ENCODE measurements at places on chromosomes 4 and X.

DNA sequence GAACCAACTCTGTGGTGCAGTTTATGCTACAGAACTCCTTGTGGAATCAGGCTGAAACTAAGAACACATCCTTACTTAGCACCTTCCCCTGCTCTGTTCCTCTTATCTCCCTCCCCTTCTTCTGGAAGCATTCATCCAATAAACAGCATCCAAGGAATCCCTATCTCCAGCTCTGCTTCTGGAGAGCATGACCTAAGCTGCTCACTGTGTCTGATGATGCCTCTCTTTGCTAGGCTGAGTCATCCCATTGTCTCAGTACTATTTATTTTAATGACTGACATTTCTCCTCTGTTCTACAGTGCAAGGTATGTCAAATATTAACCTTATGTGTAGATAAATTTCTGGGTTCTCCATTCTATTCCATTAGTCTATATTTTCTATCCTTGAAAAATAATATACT lies 71.2 kb downstream of the BEND2 start:
- DNase-seq, result no peak

- DNase-seq, result no peak
These were observed 8.4 kb upstream of the MEPE start for GRCh38 chr4:87824352-87824751.

GRCh38 chr4:148067301-148067916 lies 335.5 kb downstream of the ARHGAP10 start:
- DNase-seq, result peak; percentile 30

DNA sequence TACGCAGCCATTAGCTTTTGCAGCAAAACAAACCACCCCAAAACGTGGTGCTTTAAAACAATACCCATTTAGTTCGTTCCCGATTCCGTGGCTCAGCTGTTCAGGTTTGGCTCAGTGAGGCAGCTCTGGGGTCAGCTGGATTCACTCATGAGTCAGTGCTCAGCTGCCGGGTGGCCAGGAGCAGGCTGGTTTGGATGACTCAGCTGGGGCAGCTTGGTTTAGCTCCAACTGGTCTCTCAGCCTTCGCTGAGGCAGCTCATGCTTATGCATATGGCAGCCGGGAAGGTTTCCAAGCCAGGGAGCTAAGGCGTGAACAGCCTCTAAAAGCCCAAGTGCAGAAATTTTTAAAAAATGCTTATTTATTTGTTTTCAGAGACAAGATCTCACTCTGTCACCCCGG lies 13.3 kb upstream of the CD99 start:
- no peak for DNase-seq

DNA sequence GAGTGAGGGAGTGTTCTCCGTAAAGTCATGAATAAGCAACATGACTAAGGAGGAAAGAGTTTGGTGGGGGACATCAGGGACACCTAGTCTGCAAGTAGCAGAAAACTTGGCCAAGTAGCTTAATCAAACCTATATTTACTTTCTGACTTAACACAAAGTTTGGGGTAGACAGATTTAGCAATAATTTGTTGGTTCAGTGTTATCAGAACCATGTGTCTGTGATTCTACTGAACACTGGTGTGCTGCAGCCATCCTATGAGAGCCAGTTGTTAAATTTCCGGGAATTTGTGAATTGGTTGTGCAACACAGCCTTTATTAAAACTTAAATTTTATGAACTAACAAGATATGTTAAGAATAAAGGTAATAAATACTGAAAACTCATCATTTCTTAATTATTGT lies 469.3 kb downstream of the C4orf33 start:
- no peak for DNase-seq

- DNase-seq, result peak; percentile 50
These were observed 3.2 kb upstream of the GRSF1 start for GRCh38 chr4:70842761-70843435.

- DNase-seq, result no peak
These were observed 278.6 kb upstream of the DIPK2B start for GRCh38 chrX:45479196-45479834.

DNA sequence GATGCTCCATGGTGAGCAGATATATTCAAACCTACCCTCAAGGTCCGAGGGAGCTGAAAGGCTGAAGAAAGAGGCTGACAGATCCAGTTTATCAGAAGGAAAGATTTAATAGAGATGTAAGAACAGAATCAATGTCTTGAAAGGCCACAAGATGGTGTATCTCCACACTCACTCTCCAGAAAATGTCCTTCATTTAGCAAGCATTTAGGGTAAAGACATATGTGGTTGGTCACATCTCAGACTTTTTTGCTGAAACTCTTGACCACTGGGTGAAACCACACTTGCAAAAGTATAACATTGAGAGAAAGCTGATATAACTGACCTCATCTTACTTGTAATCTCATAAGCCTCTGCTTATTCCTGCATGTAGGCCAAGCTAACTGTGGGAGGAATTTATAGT lies 745.8 kb upstream of the GALNTL6 start:
- DNase-seq, result no peak

DNA sequence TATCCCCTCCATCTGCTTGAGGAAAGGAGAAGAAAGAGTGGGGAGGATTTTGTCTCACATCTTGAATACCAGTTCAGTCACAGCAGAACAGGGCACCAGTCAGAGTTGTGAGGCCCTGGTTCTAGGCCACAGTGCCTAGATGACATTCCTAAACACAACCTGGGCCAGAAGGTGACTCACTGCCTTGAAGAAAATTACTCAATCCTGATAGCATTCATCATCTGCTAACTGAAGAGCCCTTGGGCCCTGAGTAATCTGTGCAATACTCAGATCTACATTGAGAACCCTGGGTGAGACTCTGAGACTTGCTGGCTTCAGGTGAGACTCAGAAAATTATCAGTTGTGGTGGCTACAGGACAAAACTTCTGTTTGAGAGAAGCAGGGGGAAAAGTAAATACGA lies 20.5 kb upstream of the PRR32 start:
- no peak for DNase-seq

GRCh38 chrX:46202733-46203514 lies 342.3 kb downstream of the ZNF674 start:
- DNase-seq, result no peak

GRCh38 chr4:79848329-79848728 lies 224.7 kb downstream of the ANTXR2 start:
- no peak for DNase-seq

GRCh38 chr4:89486042-89486441 lies 178.4 kb upstream of the GPRIN3 start:
- peak; percentile 10 for DNase-seq

DNA sequence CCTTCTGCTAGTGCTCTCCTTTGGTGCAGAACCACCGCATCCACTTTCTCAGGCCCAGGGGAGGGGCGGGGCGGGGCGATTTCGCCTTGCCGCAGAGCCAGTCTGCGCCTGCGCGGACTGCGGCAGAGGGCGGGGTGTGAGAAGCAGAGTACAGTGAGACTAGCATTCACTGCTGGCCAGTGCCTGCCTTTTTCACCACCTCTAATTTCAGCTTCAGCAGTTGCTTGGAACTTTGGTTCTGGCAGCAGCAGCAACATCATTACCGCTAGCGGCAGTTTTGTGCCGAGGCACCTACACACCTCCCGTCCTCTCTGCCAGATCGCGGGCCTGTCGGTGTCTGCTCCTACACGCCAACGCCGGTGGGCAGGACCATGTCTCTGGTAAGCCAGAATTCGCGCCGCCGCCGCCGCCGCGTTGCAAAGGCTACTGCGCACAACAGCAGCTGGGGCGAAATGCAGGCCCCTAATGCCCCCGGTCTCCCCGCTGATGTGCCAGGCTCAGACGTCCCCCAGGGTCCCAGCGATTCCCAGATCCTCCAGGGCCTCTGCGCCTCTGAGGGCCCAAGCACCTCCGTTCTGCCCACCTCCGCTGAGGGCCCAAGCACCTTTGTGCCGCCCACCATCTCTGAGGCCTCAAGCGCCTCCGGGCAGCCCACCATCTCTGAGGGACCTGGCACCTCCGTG lies at the start of gene MAGEE1:
Gene MAGEE1, plus strand, starts transcription at position 151 of the 683 bp plus-strand sequence. Its CDS starts 221 bp downstream, at position 372.
- DNase-seq, result peak; percentile 79

- DNase-seq, result no peak
These were observed 201.9 kb upstream of the MAMLD1 start for GRCh38 chrX:150161193-150161592.

DNA sequence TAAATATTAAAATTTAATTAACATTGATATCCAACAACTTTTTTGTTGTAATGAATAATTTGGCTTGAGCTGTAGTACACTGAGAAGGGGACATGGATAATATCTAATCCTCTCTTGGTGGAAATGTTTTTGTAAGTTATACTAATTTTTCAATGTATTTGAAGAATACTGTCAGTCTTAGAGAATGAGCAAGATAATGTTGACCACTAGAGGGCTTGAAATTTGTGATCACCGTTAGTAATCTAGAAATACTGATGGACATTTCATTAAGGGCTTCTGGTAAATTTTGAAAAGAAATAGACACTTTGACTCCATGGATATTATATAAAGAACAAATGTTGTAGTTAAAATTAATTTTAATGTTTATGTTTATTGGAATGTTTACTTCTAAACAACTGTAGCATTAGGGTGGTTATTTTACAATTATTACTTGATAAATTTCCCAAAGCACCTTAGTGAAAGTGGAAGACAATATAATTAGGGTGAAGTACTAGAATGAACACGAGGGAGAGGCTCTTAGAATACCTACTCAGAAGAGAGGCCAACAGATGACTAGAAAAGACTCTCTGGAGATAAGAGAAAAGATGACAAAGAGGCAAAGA lies 20.0 kb upstream of the CAMK2D start:
- DNase-seq, result peak; percentile 46

GRCh38 chr4:99383399-99383798 lies 30.9 kb upstream of the ADH1C start:
- no peak for DNase-seq

- no peak for DNase-seq
These were observed 352.1 kb upstream of the GATB start for GRCh38 chr4:152112887-152113286.

- DNase-seq, result no peak
These were observed 991.4 kb downstream of the ARAP2 start for GRCh38 chr4:35252866-35253265.

GRCh38 chr4:183941964-183942363 lies 36.9 kb downstream of the STOX2 start:
- peak; percentile 50 for DNase-seq

GRCh38 chr4:68951078-68951805 lies at the start of gene UGT2A3:
Gene UGT2A3, minus strand, starts transcription at chr4:68951804. Its CDS starts 44 bp downstream, at chr4:68951760.
- no peak for DNase-seq

DNA sequence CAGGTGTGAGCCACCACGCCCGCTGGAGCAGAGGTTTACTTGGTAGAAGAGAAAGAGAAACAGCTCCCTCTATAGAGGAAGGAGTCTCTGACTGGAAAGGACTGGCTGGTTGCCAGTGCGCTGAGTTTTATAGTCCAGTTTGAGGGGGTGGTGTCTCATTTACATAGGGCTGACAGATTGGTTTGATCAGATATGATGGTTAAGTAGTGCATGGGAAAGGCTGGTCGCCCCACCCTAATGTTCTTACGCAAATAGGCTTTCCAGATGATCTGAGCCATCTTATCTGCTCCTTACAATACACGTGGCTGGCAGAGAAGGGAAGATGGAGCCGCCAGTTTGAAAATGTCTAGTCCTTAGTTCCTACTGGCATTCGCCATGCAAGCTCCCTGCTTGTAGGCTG lies 439.5 kb downstream of the NAF1 start:
- peak; percentile 37 for DNase-seq

DNA sequence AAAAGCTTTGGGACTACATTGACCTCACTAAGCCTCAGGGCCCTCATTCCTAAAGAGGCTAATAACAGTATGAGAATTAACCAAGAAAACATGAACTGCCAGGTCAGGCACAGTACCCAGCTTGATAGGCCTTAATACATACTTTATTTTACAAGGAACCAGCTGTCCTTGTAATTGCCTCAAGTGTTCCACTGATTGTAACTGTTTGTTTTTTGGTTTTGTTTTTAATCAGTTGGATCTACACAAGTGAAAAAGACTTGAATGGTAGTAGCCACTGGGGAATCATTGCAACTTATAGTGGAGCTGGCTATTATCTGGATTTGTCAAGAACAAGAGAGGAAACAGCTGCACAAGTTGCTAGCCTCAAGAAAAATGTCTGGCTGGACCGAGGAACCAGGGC lies 35.6 kb downstream of the PKD2 start:
- DNase-seq, result no peak

DNA sequence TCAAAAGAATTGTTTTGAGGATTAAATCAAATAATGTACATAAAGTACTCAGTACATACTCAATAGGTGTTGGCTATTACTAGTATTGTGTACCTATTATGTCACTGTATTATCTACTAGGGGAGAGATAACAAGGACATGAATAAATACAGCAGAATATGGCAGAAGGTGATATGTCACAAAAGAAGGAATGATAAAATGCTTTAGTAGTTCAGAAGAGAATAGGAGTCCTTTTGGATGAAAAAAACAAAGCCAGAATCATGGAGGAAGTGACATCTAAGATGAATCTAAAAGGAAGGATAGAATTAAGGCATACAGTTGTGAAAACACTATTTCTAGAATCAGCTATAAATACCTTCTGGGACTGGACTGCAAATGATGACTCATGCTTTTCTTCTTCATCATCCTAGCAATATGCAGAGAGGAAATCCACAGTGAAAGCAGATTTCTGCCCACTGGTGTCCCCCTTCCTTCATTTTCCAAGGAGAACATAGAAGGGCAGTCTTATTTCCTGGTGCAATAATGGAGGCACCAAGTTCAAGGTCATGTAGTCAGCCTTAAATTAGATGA lies 98.7 kb downstream of the GLUD2 start:
- no peak for DNase-seq

DNA sequence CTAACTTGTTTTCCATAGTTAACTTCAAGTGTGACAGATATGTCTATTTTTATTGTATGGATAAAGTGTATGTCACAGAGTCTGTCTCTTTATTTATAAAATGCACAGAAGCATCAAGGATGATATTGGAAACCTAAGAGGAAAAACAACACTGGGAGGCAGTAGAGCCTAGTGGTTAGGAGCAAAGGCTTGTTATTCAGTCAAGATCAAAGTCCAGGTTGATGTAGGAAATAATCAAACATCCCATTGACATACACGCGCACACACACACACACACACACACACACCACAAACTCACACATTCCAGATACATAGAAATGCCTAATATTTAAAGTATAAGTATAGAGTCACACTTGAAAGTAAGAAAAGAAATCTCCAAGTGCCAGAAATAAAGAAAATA lies 206.8 kb downstream of the CHRDL1 start:
- DNase-seq, result no peak

GRCh38 chrX:29992083-29992482 lies 223.3 kb upstream of the MAGEB2 start:
- no peak for DNase-seq

DNA sequence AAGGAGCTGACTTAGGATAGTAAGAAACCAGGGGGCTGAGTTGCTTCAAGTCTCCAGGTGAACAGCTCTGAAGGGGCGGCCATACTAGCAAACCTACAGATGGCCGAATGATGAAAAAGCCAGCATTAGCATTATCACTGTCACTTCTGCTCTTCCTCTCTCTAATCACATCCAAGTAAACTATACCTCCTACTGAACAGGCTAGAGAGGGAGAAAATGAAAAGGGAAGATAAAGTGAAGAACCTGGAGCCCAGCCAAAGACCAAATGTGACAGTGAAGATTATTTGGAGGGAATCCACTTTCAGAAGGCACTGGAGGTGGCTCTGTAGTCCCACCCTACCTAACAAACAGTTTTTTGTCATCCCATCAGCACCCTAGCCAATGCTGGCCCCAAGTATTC lies 50.4 kb upstream of the PRPS1 start:
- DNase-seq, result no peak
